ENCODE measurements at places on chromosomes 3 and 15.

GRCh38 chr15:68734881-68735280 is 85.8 kb downstream of the ANP32A start:
- DNase-seq = no peak

DNA sequence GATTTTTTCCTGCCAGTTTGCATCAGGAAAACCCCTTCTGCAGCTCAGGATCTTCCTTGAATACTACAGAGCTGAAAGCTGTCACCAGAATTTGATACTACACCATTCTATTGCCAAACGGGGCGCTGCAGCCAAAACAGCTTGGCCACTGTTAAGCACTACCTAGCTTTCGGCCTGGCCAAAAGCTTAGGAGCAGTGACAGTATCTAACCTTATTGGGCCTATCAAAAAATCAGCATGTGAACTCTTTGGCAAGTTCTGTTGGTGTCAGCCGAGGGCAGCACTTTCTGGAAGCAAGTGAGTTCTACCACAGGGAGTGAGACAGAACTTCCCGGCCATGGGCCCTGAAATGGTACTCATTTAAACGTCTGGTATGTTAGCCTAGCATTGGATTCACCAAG is 16.1 kb upstream of the GYG1 start:
- no peak for DNase-seq

DNA sequence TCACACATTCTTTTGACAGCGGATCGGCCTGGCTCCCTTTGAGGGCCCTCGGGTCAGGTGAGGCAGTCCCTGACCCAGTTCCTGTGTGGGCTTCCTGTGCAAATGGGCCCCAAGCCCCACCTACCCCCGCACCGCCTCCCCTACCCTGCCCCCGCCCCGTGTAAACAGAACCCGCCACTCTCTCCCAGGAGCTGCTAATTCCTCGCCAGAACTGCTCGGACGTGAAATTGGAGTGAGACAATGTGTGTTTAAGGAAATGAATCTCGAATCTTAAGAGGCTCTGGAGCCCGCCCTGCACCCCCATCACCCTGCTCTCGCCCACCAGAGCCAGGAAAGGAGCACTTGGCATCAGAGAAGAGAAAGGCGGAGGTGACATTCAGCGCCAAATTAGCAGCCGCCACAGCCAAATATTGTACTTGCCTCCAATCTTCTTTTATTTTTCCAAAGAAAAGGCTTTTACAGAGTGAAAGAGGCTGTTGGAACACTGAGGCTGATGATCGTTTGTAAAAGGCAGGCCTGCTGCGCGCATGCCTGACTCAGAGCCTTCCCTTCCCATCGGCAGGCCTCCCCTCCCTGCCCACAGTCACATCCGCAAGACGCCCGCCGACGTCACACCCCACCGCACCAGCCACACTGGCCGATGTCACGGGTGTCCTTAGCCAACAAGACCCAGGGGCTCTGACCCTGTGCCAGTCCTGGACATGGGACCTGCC is 53.1 kb downstream of the CACNA2D2 start:
- peak; percentile 85 for DNase-seq

- no peak for DNase-seq
These were observed 31.6 kb downstream of the CBLB start for GRCh38 chr3:105837143-105837740.
